ENCODE measurements at places on chromosomes 2 and 18.

DNA sequence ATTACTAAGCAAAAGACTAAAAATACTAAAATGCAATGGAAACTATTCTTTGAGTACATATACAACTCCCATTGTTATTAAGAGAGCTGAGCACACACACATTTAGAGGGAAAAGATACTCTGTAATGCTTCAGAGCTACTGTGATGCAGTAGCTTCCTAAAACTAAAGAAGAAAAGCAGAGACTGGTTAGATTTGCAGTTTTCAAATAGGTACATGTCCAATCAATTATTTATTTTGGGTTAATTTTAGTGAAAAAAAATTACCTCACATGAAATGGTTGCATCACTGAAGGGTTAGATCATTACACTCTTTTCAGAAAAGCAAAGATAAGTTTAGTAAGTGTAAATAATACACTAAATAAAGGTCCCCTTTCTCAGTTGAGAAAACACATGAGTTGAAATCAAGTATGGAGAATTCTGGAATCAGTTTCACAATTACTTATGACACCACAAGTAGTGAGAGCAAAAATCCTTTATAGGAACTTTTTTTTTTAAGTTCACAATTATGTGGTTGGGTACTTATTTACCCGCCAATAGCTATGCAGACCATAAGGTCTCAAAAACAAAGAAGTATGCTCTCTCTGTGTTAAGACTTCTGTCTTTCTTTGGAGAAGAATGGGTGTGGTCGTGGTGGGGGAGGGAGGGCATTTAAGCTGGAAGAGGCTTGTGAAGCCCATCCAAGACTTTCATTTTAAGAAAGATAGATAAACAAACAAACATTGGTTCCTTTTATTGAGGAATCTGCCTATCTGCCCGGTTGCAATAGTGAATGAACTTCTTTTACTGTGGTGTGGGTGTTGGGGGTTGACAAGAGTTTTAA is 25.3 kb upstream of the SERTAD2 start:
- DNase-seq = no peak

- DNase-seq = no peak
Measured at GRCh38 chr2:160753331-160753654, 259.7 kb upstream of the RBMS1 start.

DNA sequence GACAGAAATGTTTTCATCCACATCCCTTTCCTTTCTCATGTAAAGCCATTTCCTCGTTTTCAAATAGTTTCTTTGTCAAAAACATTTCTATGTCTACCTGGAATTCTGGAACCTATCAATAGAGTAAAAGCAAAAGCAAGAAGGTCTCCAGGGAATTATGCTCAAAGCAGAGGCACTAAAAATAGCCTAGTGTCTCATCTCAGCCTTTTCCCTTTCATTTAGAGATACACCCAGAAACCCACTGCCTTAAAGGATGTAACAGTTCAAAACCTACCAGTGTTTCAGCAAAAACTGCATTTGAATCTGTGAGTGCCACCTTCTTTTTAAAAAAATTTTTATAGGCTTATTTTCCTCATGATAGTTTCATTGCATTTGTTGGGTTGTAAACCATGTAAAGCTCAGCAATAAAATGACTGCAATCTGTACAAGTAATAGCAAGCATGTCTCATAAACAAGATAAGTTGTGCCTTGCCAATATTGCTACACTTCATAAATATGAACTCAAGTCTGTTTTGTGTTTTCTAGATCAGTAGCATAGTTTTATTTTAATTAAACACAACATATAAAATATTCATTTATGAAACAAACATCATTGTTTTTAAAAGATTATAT is 927.3 kb upstream of the ACVR2A start:
- DNase-seq = no peak

GRCh38 chr2:164910101-164910899 is 45.0 kb downstream of the SLC38A11 start:
- peak; percentile 29 for DNase-seq
